ENCODE measurements at places on chromosomes 7 and 10.

GRCh38 chr7:106139265-106140251 lies 27.4 kb upstream of the SYPL1 start:
- DNase-seq = no peak

DNA sequence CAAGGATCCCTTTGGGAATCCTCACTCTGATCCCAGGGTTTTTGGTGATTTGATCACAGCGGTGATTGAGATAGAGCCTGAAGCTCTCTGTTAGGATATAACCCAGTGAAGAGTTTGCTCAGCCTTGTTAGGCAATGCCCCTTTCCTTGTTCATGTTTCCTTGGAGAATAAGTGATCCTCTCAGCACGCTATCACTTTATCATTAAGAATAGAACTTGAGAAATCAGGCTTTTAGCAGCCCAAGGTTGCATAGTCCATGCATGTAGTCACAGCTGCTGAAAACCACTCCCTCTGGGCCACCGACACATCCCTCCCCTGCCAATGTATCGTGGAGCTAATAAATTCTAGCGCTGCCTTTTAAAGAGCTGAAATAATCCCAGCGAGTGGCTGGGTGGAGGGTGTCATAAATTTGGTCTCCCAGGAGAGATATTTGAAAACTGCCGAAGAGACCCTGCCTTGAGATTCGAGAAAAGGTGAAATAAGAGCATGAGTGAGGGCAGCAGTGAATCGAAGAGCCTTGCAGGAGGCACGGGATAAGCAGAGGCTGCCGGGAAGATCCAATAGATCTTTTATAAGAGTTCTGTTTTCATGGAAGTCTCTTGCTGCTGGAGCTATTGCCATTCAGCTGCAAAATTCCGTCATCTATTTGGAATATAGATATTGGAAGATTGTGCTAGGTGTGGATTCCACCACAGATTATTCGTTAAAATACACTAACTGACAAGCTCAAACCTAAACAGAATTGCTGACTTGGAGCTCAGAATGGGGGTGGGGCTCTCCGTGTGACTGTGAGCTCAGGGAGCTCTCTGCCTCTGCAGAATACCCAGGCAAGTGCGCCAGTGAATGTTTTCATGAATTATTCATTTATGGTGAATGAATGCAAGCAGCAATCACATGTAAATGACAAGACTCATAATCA lies 249.8 kb downstream of the TRIL start:
- no peak for DNase-seq

DNA sequence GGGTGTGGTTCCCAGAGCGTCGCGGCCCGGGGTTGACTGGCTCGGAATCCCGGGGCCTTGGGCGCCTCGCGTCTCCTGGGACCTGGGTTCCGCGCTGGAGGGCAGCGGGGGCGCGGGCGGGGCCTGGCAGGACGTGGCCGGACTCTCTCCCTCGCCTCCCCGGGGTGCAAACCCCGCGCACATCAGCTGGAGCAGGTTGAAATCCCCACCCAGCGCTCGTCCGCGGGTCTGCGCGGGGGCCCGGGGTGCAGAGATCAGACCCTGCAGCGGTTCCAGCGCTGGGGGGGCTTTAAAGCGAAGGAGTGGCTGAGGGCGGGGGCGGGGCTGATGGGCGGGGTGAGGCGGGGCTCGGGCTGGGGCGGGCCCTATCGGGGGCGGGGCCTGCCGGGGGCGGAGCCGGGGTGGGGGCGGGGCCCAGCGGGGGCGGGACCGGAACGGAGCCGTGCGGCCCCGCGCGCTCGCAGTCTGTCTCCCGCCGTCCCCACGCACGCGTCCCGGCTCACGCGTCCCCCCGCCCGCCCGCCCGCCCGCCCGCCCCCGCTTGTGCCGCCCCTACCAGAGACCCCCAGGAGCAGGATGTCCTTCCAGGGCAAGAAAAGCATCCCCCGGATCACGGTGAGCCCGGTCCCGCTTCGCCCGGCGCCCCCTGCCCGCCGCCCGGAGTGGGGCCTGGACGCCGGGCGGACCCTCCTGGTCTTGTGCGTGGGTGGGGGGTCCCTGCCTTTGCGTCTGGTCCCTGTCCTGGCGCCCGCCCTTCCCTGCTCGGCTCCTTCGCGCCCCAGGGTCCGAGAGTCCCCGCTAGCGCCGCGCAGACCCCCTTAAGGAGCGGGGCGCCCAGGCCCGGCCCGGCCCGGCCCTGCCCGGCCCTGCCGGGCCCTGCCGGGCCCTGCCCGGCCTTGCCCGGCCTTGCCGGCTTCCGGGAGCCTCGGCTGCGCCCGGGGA lies at the start of gene DPYSL4:
Gene DPYSL4 (plus strand): TSS at position 461 of the 942 bp plus-strand sequence. CDS start 116 bp downstream, at position 577.
- DNase-seq = no peak

DNA sequence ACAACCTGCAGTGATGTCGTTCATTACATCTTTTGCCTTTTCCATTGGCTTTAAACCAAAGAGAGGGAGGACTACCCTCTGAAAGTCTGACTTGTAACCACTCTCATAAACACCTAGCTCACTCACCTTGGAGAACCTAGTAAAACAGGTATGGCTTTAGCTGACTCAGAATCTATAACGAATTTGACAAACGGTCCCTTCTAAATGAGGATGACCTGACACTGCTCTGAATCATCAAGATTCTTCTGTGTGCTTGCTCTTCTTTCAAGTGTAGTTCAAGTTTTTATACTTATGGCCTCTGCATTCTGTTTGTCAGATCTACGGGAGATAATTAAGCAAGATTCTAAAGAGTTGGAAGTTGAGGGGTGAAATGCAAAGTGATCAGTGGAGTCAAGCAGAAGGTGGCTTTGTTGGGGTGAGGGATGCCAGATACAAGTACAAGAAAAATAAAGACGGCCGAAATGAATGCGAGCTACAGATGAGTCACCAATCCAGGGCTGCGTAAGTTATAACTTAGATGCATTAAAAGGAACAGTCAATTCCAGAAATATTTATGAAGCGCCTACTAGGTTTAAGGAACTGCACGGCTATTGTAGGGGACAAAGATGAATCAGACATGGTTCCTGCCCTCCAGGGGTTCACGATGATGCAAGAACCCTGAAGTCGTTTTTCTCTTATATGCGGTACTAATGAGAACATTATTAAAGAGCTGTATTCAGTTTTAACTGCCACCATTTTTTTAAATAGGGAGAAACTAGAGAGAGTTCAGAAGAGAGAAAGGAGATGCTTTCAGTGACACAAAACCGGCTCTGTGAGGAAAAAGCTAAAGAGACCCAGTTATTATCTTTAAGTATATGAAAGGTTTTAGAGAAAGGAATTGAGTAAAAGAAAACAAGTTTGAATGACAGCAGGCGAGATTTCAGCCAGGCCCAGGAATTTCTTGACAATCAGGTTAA lies 6.5 kb downstream of the HIPK2 start:
- DNase-seq = no peak

DNA sequence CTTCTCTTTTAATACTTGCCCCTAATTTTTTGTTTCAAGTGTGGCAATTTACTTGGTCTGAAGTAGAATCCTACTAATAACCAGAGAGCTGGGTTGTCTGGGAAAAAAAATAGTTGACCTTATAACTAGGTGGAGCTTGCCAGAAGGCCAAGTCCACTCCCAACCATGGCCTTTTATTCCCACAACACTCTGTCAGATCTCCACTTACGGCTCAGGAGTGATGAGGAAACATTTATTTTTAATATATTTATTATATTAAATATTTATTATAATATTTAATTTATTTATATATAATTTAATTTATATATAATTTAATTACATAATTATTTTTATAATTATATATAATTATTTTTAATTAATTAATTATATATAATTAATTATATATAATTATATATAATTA lies 58.8 kb downstream of the TSPAN12 start:
- no peak for DNase-seq

DNA sequence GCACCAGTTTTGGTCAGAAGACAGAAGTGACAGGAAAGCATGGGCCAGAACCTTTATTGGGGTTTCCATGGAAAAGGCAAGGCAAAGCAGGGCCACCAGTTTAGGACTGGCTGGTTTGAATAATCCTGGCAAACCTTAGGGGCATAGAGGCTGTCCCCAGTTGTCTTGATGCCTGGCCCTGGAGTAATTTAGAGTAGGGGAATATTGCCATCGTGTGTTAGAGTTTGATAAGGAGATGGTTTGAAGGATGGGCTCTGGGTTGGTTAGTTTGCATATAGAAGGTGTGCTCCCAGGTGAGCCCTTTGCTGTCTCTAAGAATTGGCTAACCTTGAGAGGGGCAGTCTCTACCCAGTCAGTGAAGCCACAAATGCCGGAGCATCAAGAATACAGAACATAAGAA lies 79.6 kb downstream of the ZNF777 start:
- no peak for DNase-seq

DNA sequence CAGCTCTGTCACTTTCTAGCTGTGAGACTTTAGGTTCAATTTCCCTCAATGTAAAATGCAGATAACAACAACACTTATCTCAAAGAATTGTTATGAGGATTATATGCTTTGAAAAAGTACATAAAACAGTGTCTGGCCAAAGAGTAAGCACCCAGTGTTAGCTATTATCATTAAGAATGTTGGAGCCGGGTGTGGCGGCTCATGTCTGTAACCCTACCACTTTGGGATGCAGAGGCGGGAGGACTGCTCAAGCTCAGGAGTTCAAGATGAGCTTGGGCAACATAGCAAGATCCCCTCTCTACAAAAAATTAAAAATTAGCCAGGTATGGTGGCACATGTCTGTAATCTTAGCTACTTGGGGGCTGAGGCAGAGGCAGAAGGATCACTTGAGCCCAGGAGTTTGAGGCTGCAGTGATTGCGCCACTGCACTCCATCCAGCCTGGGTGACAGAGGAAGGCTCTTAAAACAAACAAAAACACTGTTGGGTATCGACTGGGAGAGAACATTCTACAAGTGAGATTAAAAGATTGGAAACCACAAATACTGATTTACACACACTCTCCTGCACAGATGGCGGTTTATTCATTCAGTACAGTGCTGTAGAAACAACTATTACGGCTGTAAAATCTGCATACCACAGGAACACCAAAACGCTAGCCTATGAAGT lies 107.3 kb downstream of the PROSER2 start:
- no peak for DNase-seq

- no peak for DNase-seq
These were observed 331.1 kb downstream of the BICC1 start for GRCh38 chr10:58843760-58844159.

DNA sequence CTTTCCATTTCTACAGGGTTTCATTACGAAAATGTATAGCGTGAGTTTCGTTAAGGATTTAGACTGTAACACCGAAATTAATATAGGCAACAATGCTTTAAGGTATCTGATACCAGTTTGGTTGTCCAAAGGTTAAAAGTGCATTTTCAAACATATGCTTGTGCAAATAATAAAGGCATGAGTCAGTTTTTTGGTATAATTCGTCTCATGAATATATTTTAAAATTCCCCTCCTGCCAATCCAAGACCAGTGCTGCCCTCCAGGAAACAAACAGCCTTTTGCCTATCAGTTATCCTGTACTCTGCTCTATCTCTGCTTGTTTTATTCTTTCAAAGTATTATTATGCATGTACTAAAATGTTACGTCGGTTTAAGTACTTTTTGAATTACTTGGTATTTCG lies 2.0 kb downstream of the LCOR start:
- no peak for DNase-seq

GRCh38 chr10:13924040-13924725 lies 337.4 kb downstream of the PRPF18 start:
- DNase-seq = no peak

GRCh38 chr7:70113536-70113935 lies 515.3 kb downstream of the AUTS2 start:
- no peak for DNase-seq

- DNase-seq = peak; percentile 68
These were observed 19.0 kb upstream of the CLDN4 start for GRCh38 chr7:73811760-73812168.

GRCh38 chr7:51705701-51706100 lies 389.1 kb upstream of the COBL start:
- DNase-seq = no peak

- DNase-seq = no peak
These were observed 31.9 kb upstream of the OPTN start for GRCh38 chr10:13068071-13068470.

GRCh38 chr10:23439452-23439960 lies 631 bp downstream of the OTUD1 start:
- no peak for DNase-seq

- no peak for DNase-seq
These were observed 113.6 kb downstream of the TBXAS1 start for GRCh38 chr7:139942636-139943035.

- DNase-seq = no peak
These were observed 44.8 kb downstream of the GNAT3 start for GRCh38 chr7:80467069-80467468.

- DNase-seq = no peak
These were observed 124.5 kb downstream of the MYOF start for GRCh38 chr10:93357680-93358079.

GRCh38 chr7:55552320-55553023 lies 19.8 kb downstream of the VOPP1 start:
- no peak for DNase-seq

GRCh38 chr7:137990251-137990941 lies 11.5 kb downstream of the CREB3L2 start:
- no peak for DNase-seq

- DNase-seq = no peak
These were observed 31.7 kb downstream of the TRIM24 start for GRCh38 chr7:138491612-138492386.

- DNase-seq = no peak
These were observed 135.9 kb downstream of the PAXIP1 start for GRCh38 chr7:154867068-154867467.

- no peak for DNase-seq
These were observed 5.8 kb upstream of the SLC13A4 start for GRCh38 chr7:135733603-135734342.

GRCh38 chr7:138195151-138195571 lies 118.9 kb downstream of the AKR1D1 start:
- no peak for DNase-seq

DNA sequence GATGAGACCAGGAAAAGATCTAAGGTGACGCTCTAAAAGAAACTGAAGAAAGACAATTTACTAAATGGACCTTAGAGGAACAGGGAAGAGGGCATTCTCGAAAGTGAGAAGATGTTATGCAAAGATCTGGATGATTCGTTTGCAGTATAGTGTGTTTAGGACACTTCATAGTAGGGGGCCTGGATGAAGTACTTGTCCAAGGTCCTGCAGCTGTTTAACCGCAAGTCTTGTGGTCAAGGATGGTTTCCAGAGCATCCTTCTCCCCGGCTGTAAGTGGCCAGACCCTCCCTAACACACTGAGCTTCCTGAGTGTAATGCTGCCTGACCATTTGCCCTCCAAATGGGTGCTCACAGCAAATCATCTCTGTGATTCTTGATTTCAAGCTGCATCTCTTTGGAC lies 101.6 kb downstream of the XPNPEP1 start:
- DNase-seq = no peak

- DNase-seq = no peak
These were observed 316 bp downstream of the RBM48 start for GRCh38 chr7:92528958-92529264.

Measured in activated CD4-positive, alpha-beta T cell treated with anti-CD3 and anti-CD28 coated beads, Interleukin-2, amount 50 U/mL, for 48 hours (primary cell).